Cerebellum (tissue), 4 donors: ENCODE measurements at places on chromosomes 7 and 10.

DNA sequence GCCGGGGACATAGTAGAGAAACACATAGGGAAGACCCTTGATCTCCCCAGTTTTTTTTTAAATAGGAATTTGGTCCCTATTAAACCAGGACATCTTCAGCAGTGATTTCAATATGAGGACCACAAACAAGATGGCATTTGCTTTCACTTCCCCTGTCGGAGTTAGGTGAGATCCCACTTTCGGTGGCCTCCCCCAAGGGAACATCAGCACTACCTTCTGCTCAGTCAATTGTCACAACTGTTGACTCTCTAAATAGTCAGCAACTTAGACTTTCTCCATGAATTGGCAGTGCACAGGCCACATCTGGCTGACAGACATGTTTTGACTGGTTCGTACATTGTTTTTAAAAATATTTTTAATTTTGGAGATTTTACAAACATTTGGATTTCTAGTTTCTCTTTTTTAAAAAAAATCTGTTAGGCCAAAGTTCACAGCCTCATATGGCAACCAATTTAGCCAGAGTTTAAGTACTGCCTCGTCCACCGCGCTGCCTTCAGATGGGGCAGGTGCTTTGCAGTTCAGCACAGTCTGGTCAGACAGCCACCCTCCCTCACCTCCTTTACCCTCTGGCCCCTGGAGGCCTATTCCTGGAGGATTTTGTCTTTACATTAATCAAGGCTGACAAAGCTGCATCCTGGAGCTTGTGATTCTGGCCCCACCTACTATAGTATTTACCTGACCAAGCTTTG is 139.2 kb upstream of the PRR15 start:
- DNase-seq = no peak

DNA sequence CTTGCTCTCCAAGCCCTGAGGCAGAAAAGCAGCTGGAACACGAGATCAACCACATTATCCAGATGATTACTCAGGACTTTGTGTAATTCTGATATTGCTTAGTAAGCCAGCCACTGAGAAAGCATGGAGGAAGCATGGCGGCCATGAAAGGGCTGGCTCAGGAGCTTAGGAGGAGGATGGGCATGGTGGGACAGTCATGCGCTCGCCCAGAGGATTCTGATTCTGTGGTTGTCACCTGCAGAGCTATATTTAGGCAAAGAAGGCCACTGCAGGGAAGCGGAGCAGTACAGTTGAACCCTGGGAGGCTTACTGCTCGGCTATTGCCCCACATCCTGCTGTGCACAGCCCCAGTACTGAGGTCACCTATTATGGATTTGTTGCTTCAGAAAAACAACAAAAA is 128.8 kb upstream of the DNAJB12 start:
- DNase-seq = no peak

- DNase-seq = no peak
Measured at GRCh38 chr10:36351159-36351558, 709.1 kb upstream of the FZD8 start.

GRCh38 chr10:133079836-133080682 is 7.7 kb upstream of the ADGRA1 start:
- peak; percentile 67 for DNase-seq

DNA sequence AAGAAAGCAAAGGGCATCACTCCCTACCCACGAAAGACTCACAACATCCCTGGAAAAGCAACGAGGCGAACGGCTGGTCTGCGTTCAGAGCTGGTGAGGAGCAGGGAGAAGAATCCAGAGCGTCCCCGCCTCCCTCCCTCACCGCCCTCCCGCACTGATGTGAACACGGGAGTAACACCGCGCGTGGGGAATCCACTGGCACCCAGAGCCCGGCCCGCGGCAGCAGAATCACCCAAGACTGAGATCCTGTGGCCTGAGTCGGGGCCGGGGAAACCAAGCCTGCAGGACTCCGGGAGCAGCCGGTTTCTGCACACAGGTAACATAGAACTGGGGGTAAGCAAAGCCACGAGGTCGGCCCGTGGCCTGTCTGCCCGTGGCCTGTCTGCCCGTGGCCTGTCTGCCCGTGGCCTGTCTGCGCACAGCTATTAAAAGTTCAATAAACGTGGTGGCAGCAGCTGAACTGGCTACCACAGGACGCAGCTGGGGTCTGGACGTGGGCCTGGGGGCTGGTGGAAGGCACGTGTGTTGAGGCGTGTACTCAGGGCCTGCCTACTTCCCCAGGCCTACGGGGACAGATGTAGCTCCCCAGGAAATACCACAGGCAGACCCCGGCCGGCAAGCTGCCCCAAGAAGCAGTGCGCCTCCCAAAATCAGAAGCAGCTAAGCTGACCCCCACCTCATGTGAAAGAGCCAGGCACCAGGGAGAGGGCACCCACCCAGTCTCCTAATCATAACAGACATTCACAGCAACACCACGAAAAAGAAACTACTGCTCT is 23.0 kb downstream of the DIP2C start:
- DNase-seq = no peak

- no peak for DNase-seq
Measured at GRCh38 chr10:119189811-119190282, 11.2 kb upstream of the PRDX3 start.
